ENCODE measurements at places on chromosomes 12 and 14.

DNA sequence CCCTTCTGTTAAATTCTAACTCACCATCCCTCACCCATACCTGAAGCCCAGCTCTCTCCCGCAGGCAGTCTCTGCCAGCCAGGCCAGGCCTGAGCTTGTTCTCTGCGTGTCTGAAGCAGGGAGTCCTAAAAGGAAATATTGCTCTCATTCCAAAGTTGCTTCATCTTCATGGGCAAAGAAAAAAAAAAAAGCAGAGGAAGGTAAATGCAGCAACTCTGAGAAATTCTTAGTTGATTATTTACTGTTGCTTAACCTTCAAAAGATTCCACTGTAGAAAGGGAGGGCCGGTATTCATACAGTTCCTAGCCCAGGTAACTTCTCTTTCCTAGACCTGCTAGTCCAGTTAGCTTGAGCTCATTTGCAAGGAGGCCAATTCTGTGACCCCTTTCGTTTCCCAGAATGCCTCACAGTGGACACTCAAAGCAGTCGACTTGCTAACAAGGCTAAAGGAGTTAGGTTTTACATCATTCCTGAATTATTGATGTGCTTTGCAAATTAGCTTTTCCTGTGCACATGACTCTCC lies 193.5 kb upstream of the EEA1 start:
- no peak for DNase-seq

GRCh38 chr12:1188016-1188415 lies 197.0 kb downstream of the ERC1 start:
- DNase-seq, result no peak

- DNase-seq, result no peak
Measured at GRCh38 chr12:125015680-125016310, 22.4 kb downstream of the BRI3BP start.

DNA sequence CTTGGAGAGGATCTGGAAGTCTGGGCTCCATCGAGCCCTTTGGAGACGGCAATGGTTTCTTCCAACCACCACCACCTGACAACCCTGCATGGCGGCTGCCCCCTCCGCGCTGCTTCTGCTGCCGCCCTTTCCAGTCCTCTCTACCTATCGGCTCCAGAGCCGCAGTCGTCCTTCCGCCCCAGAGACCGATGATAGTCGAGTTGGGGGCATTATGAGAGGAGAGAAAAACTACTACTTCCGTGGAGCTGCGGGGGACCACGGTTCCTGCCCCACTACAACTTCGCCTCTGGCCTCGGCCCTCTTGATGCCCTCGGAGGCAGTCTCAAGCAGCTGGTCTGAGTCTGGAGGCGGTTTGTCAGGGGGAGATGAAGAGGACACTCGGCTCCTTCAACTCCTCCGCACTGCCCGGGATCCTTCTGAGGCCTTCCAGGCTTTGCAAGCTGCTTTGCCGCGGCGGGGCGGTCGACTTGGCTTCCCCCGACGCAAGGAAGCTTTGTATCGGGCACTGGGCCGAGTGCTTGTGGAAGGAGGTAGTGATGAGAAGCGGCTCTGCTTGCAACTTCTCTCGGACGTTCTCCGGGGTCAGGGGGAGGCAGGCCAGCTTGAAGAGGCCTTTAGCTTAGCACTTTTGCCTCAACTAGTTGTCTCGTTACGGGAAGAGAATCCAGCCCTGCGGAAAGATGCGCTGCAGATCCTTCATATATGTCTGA lies 499 bp downstream of the TOGARAM1 start:
- peak; percentile 49 for DNase-seq

DNA sequence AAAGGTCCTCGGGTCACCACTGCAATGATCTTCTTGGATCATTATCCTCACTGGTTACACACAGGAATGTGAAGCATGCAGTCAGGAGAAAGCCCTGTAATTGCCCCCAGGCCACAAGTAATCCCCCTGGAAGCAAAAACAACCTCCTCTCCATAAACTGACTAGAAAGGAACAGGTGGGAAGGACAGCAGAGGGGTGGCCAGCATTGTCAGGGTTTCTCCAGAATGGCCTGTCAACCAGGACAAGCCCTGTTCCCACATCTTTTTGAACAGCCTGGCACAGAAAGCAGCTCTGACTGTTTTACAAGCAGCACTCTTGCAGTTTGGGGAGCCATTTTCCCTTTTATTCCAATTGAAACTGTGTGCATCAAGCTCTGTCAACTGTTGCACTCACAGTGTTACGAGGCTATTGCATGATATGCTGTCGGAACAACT lies 36.1 kb downstream of the TMCC3 start:
- no peak for DNase-seq

- DNase-seq, result no peak
Measured at GRCh38 chr14:84670796-84671195, 859.1 kb upstream of the FLRT2 start.

DNA sequence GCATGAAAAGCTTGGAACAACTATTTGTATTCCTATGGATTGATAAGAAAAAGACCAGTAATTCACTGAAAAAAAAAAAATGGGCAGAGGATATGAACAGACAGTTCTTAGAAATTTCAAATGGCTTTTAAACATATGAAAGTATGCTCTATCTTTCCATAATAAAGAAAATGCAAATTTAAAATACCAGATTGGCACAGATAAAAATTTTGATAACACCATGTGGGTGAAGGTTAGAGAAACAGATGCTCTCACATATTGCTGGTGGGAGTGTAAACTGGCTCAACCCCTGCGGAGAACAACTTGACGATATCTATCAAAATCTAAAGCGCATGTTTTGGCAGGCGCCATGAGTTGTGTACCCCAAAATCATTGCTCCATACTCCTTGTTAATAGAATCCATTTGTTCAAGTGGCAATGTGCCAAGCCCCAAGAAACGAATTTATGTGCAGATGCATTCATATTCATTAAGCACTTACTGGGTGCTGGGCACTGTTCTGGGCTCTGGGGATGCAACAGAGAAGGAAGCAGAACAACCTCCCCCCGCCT lies 29.5 kb upstream of the TMPO start:
- DNase-seq, result no peak

DNA sequence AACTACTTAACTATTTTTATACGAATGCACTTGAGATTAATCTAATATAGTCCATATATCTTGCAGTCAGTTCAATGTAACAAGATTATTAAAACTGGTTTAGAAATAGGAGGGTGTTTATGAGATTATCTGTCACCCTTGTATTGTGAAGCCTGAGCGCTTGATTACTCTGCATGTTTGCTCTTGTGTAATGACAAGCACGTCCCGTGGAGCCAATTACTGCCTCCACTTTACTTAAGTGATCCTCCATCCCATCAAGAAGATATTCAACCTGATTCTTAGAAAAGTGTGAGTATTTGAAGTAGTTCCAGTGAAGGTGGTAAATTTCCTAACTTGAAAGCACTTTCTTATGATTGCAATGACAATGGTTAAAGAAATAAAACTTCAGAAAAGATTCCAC lies 415.2 kb upstream of the GARIN6 start:
- DNase-seq, result no peak

DNA sequence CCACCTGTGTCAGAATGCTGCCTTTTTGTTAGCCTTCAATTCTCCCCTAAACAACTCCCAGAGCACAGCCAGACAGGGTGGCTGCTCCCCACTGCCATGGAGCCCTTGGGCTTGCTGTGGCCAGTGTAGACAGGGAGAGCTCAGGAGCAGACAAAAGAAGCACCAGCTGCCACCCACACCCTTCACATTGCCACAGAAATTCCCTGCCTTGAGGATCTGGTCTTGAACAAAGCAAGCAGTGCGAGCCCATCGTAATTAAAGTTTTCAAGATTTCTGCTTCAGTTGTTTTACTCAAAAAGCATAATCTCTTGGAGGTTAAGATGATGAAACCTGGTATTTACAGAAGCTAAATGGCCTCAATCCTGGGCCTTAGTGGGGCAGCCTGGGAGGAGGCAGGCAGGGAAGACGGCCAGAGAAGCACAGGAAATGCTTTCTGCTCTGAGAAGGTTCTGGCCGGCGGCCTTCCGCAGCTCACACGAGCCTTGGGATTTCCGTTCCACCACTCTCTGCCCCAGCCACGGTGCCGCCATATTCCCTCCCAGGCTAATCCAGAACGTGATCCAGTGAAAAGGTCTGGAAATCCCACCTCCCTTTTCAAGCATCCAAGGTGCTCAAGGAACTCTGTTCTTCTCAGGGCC lies 535.2 kb downstream of the BCL11B start:
- no peak for DNase-seq

DNA sequence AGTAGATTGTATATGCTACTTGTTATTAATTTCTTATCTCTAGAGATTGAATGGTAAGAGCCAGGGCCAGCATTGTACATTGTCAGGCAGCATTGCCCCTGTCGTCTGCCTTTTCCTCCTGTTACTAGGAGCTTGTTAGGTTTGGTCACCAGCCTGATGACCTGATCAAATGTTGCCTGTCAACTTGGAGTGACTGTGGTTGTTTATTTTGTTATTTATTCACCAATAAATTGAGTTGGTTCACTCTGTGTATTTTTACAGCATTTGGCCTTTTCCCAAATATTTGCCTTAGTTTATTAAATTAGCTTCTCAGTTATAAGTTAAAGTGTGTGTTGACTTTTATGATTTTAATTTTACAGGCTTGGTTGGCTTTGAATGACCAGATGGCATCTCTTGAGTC lies 88.4 kb downstream of the PRKCH start:
- DNase-seq, result no peak

DNA sequence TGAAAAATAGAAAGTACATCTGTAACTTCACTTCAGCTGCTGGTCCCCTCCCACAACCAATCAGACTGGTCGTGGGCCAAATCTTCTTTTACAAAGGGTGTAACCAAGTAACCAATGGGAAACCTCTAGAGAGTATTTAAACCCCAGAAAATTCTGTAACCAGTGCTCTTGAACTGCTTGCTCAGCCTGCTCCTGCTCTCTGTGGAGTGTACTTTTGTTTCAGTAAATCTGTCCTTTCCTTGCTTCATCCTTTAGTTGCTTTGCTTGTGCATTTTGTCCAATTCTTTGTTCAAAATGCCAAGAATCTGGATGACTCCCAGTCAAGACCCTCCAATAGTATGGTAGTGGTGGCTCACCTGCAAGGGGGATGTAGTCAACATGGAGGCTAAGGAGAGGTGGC lies 489.1 kb downstream of the FUT8 start:
- no peak for DNase-seq

- no peak for DNase-seq
Measured at GRCh38 chr12:10131111-10131690, 1.2 kb upstream of the CLEC7A start.

GRCh38 chr12:132182711-132183365 lies 38.6 kb downstream of the NOC4L start:
- no peak for DNase-seq

DNA sequence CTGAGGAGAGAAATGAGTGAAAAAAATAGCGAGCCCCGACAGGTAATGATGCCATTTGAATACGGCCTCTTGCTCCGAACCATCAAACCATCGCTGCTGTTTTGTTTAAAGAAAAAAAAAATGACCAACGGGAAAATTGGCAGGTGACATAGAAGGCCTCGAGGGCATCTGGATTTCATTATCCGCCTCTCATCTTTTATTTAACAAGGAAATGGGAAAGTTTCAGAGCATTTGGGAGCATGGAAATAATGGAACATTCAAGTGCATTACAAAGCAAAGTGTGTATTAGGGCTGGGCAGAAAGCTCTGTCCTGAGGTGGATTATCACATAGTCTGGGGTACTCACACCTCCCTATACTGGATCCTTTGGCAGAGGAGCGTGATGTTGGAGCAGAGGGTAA lies 258.7 kb downstream of the KSR2 start:
- DNase-seq, result no peak

Measured in activated CD8-positive, alpha-beta T cell treated with anti-CD3 and anti-CD28 coated beads, Interleukin-2, amount 10 ng/mL, durations not matched to agents 7 days and 5 days (primary cell).